ENCODE measurements at places on chromosomes 4 and X.

- no peak for DNase-seq
These were observed 72.8 kb downstream of the DHX15 start for GRCh38 chr4:24511371-24512063.

- no peak for DNase-seq
These were observed 84.0 kb downstream of the PHKA2 start for GRCh38 chrX:18899796-18900380.

DNA sequence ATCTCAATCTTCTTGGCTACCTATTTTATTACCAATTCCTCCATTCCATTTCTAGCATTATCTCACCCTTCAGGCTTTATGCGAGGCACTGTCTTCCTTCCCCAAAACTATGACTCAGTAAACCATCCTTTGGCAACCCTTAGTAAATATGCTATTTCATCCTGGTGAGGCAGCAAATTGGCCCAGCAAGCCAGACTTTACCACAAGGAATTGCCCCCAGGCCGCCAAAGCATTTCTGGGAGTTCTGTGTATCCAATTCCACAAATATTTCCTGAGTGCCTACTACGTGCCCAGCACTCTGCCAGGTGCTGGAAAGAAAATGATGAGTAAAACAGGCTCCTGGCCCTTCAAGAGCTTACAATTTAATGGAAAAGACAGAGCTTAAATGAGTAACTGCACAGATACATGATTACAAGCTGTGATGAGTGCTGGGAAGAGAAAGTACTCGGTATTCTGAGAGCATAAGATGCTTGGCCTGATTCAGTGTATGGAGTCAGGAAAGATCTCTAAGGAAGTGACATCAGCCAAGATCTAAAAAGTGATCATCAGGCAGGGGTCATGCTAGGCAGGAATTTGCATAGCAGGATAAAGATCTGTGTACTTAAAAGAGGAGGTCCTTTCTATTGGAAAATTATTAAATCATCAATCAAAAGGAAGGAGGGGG is 193.8 kb downstream of the ADAMTS3 start:
- no peak for DNase-seq

DNA sequence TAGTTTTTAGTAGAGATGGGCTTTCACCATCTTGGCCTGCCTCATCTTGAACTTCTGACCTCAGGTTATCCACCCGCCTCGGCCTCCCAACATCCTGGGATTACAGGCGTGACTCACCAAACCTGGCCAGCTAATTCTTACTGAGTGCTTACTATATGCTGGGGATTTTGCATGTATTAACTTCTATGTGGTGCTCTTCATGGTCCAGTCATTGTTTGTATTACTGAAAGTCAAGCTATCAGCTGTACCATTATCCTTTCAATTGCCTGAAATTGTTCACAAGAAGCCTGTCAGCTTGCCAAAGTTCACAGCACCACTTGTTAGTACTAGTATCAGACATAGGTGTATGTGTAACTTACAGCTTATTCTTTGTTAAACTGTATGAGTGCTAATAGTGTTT is 1272.1 kb downstream of the ARAP2 start:
- DNase-seq: peak; percentile 9

DNA sequence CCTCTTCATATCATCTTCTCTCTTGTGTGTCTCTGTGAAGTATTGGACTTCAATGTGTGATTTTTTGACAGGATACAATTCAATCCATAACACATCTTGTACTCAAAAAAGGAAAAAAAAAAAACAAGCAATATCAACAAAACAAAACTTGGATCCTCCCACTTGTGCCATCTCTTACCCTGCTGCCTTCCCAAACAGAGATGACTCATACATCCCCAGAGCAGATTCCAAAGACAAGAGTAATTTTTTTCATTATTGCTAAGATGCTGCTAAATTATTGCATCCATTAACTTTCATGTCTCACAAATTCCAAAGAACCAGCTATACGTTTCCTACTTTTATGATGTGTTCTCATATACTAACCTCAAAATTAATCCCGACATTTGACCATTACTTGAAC is 479.2 kb downstream of the GBA3 start:
- DNase-seq: no peak

GRCh38 chrX:19121466-19121865 is 802 bp downstream of the ADGRG2 start:
- no peak for DNase-seq

DNA sequence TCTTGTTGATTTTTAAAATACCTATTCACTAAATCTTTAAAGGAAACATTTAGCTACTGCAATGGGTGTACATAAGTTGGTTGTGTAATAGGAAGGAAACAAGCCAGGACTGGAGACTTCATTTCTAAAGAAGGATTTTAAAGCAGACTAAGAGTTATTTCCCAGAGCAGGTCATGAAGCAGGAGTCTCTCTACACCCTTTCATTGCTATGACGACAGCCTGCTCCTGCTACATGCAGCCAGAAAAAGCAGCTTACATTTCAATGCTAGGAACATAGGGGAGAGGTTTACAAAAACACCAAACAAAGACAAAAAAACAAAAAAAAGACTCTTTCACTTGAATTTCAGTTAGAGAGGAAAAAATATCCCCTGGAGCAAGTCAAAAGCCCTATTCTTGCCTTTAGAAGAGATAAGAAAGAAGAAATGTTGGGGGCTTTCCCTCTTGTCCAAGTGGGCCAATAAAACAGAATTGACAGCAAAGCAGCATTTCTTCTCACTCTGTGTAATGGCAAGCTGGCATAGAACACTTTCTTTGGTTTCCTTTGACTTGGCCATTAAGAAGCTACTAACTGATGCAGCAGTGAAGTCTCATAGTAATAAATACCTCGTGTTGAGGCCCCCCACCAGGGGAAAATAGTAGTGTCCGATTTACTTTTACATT is 3.4 kb downstream of the SPARCL1 start:
- DNase-seq: no peak

GRCh38 chr4:149555799-149556198 is 259.8 kb downstream of the IQCM start:
- no peak for DNase-seq

DNA sequence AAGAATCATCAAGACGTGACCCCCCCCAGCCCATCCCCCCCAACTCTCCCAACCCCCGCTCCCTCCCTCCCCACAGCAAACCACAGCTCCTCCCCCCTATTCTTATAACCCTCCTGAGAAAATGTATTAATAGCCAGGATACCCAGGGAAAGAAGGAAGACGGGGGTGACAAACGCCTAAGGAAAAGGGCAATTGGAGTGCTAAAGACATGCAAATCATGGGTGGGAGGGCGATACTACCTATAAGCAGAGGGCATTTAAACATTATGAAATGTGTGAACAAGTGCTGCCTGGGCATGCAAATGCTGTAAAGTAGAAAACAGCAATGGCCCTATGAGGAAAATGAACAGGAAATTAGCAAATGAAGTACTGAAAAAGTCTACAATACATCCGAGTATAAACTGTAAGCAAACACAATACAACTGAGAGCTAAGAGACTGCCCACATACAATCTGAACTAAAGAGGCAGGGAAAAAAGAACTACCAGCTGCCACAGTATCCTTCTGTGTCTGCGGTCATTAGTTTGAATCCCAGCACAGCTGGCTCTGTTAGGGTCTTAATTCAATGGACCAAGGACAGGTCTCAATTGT is 2.4 kb downstream of the CXXC4 start:
- peak; percentile 59 for DNase-seq

All from NCI-H1105 treated with DMSO at 0.1 percent for 48 hours (cell line).